ELR (cell line): ENCODE measurements at places on chromosomes 4 and X.
A peak's percentile ranks its signal among the peaks of the same experiment; 100 is the strongest.

GRCh38 chr4:168845897-168846296 lies 164.2 kb downstream of the CBR4 start:
- DNase-seq: no peak

GRCh38 chrX:112513154-112513553 lies 166.6 kb downstream of the LHFPL1 start:
- DNase-seq: no peak

DNA sequence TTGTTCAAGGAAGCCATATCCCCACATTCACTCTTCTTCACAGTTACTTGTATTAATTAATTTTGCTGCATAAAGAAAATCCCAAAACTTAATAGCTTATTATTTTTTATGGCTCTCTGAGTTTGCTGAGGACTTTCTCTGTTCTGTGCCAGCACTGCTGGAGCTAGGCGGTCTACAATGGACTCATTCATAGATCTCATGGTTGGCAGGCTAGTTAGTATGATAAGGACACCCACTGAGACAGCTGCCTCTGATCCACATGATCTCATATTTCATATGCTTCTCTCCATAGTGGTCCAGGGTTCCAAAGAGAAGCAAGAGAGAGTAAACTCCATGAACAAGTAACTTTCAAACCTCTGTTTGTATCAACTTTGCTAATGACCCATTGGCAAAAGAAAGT lies 170.2 kb downstream of the ADGRA3 start:
- DNase-seq: no peak

DNA sequence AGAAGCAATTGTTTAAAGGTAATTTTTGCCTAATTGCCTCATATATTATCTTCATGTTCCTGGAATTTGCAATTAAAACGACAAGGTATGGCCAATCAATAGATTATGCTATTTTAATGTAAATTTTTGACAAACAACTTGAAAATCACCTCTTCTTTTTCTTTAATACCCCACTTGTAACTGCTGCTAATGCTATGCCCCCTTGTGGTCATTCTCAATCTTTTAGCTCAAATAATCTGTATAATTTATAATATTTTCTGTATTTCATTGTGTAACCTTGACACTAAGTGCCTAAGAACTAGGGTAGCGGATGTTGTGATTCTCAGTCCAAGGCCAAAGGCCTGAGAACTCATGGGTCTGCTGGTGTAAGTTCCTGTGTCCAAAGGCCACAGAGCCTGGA lies 831.7 kb upstream of the POU3F4 start:
- no peak for DNase-seq

DNA sequence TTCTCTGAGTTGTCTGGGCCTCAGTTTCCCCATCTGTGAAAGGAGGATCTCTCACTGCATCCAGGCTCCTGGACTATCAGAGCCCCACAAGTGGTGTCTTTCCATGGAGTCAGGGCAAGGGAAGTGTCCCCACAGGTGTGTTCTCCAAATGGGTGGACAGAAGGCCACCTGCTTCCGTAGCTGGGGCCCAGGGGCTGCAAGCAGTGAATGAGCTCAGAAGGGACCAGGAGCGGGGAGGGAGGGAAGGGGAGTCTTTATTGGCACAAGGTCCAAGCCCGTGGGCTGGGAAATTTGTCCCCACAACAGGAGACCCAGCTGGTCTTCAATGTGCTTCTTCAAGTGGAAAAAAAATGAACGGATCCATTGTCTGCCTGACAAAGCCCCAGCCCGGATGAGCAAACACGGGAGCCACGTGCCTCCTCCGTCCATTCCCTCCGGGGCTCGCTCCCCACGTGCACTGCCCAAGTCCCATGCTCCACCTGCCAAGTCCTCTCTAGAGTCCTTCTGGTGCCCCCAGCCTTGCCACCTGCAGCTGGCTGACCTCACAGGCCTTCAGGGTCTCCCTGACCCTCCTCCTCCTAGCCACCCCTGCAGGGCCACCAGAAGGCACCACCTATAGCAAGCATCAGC lies 72.0 kb downstream of the JAKMIP1 start:
- no peak for DNase-seq

DNA sequence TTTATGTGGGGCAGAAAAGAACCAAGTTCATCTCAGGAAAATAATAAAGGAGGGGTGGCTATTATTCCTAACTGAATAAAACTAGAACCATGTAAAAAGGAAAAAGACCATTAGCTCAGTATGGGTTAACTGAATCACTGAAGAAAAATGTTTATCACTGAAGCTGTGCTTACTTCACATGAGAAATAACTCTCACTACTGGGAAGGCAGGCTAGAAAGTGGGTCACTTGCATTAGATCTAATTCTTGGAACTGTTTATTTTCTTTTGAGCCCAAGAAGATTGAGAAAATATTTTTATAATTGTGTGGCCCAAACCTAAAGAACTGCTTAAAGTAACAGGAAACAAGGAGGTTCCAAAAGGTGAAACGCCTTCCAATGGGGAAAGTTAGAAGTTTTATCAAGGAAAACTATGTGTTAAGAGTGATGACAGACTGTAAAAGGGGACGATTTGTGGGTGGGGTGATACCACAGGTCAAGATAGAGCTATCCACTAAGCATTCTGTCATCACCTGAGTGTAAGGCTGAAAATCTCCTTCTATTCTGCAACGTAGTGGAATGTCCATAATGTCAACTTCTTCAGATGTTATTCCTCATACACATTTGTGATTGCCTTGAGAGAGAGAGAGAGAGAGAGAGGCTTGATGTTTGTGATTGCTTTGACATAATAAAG lies 1083.5 kb downstream of the PCDH7 start:
- peak; percentile 3 for DNase-seq

DNA sequence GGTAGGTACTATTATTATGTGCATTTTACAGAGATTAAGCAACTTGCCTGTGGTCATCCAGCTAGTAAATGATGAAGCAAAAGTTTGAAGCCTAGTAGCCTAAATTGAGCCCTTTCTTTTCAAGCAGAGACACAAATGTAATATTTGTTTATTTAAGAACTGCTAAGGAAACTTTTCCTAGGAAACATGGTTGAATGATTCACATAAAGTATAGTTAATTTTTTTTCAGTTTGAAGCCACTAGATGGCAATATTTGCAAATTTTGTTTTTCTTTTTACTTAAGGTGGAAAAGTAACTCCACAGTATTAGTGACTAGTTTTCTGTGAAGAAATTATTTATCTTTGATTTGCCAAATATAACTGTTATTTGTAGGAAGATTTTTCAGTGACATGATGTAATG lies 52.8 kb upstream of the ANKRD17 start:
- DNase-seq: peak; percentile 75

- DNase-seq: no peak
Measured at GRCh38 chrX:149469406-149469805, 35.7 kb downstream of the IDS start.

- DNase-seq: peak; percentile 90
Measured at GRCh38 chr4:120692964-120693363, 229.6 kb downstream of the PRDM5 start.

DNA sequence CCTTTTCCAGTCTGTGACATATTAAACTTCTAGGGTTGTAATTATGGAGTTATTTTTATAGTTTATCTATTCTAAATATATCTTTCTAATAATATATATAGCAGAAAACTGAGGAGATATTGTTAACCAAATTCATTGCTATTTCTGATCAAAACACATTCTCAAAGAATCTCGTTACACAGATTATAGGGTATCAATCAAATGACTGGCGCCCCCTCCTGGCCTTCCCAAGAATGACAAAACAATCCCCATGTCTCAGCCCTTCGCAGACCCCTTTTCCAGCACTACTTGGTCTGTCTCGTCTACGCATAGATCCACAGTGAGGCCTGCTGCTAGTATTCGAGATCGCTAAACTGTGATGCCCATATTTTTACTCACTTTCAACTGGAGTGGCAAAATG lies 209.3 kb downstream of the GPC3 start:
- DNase-seq: no peak

- no peak for DNase-seq
Measured at GRCh38 chr4:22348410-22348809, 167.5 kb downstream of the ADGRA3 start.

DNA sequence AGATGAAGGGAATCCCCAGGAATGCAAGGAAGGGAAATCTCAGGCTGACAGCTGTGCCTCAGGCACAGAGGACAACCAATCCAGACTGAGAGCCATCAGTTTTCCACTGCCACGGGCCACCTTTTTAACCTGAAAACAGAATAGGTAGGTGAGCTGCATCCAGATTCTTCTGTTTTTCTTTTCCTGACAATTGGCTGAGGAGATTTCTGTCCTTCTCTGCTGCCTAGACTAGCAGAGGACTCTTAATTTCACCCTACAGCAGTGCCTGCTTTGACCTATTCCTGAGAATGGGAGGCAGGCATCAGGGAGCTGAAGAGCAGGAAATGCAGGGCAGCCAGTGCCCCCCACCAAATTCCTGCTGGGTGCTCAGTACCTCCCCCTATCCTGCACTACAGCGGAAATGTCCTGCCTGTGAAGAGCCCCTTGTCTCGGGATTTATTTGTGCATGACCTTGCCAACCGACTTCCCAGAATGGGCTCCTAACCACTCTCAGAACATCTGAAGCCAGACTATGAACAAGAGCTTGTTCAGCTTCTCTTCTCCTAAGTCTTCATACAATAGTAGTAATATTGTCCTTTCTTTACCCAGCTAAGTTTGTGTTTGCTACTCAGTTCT lies 65.1 kb downstream of the CASK start:
- DNase-seq: no peak

DNA sequence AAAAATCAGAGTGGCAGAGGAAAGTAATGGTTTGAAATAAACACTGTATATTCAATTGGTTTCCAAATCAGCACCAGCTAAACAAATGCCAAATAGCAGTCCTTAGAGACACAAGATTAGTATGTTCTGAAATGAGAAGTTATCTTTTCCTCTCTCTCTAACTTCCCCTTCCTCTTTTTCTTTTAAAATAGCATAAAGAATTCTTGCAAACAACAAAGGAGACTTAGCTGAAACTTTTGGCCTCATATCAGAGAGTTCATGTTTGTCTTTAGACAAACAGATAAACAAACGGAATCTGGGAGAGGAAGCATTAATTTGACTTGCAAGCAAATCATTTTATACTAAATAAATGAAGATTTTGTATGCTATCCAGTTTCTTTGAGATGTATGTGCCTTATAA lies 399.0 kb downstream of the GBA3 start:
- no peak for DNase-seq

DNA sequence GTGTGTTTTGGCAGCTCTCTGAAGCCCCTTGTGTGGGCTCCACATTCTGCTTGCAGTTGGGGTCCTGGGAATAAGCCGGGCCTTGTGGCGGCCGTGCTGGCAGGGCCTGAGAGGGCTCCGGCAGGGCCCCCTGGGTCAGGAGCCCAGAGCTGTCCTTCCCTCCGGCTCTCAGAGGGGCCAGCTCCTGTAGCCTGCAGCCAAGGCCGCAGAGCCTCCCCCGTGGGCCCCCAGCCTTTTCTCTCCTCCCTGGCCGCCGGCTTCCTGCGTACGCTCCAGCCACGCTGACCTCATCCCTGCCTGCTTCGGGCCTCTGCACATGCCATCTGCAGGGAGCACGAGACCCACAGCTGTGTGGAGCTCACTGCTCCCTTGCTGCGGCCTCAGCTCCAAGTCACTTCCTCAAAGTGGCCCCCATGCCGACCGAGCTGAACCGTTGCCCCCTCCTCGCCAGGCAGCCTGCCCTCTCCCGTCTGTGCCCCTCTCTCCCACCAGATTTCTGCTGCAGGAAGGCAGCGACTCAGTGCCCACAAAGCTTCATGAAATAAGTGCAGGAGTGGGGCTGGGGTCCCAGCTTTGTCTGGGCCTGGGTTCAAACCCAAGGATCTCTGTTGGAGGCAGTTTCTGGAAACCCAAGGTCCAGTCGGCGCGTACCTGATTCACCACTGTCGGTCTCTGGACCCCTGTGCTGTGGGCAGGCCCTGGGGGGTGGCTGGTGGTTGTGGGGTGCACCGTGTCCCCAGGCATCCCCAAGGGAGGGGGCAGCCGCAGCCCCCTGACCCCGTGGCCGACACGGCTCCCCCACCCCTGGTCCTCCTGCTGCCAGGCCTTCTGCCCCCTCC lies 57.1 kb upstream of the NKX1-1 start:
- DNase-seq: no peak

DNA sequence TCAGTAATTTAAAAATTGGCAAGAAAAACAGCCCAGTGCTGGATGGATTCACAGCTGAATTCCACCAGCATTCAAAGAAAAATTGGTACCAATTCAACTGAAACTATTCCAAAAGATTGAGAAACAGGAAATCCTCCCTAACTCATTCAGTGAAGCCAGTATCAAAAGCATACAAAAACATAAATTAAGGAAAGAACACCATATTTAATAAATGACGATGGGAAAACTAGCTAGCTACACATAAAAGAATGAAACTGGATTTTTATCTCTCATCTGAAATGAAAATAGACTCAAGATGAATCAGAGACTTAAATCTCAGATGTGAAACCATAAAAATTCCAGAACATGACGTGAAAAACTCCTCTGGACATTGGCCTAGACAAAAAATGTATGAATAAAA lies 516.8 kb upstream of the SPANXN1 start:
- DNase-seq: peak; percentile 34

DNA sequence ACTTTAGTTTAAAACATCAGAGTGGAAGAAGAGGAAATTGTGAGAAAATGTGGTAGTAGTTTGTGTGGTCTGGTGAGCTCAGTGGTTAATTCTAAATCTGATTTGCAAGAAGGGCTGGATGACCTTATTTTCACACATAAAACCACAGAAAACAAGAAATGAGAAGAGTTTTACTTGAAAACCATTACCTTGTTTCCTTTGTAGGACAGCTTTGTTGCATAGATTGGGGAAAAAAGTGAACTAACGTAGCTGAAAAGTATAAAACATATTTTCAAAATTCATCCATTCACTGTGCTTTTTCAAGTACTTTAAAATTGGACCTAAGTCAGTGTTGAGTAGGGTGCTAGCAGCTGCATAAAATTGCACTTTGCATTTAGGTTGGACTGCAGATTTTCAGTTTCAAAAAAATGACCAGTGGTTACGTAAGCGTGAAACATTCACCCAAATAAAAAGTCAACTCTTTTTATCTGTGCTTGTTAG lies 211.3 kb downstream of the ARHGAP10 start:
- no peak for DNase-seq
